ENCODE measurements at places on chromosomes 16 and 17.
A peak's percentile ranks its signal among the peaks of the same experiment; 100 is the strongest.

GRCh38 chr17:71511266-71511995 is 609.4 kb upstream of the SOX9 start:
- DNase-seq, result peak; percentile 95

DNA sequence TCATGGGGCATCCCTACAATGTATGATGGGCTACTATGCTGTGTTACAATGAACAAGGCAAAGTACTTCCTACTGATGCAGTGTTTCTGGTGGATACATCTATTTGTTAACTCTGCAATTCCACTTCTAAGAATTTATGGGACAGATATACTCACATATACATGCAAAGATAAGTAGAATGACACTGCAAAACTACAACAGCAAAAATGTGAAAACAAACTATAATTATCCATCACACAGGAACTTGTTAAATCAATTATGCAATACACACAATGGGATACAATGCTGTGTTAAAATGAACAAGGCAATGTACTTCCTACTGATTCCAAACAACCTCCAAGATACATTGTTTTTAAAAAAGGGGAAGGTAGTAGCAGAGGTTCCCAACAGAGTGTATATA is 3.2 kb downstream of the DDX52 start:
- no peak for DNase-seq

DNA sequence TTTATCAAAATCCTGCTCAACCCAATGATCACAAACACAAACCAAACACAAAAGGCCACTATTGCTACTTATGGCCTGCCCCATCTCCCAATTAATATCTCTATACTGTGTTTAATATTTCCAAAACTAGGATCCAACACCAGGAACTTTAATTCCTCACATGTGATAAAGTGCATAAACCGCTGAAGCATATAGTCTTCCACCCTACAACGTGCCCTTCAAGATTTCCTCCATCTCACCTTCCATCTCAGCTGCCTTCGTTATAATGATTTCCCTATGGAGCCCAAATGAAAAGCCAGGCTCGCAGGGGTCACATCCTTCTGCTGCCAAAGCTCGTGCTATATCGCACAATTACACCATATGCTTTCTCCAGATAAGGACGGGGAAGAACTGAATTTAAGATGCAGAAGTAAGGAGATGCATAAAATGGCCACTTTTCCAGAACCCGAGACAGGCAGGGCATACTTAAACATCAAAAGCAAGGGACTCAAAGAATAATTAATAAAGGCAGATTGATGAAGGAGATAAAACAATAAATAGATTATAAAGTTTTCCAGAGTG is 1.8 kb downstream of the MYH10 start:
- no peak for DNase-seq

- DNase-seq, result no peak
Observed at GRCh38 chr17:29089601-29090044, 46.7 kb downstream of the PIPOX start.

DNA sequence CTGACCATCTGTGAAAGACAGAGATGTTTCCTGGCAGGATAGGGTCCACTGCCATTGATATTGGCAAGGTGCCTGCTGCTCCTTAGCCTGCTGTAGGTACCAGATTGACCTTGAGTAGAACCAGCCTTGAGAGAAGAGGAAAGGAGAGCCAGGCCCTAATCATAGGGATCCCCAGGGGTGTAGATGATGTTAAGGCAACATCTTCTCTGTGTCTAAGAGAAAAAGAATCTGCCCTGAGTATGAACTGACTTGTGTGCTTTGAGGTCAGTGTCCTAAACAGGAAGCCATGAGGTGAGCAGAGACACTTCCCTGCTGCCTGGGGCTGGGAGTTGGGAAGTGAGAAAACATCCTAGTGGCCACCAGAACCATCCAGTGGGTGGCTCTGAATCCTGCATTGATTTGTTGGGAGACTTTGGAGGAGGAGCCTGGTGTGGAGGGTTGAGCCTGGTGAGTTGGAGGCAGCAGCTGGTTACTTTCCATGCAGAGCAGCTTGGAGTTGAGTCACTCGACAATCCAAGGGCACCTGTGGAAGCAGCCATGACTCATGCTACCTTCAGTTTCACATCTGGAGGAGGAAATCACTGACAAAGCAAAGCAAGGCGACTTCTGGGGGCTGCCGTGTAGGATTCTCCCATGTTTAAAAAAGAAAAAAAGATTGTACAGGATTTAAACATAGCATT is 47.8 kb downstream of the BMERB1 start:
- DNase-seq, result peak; percentile 48

DNA sequence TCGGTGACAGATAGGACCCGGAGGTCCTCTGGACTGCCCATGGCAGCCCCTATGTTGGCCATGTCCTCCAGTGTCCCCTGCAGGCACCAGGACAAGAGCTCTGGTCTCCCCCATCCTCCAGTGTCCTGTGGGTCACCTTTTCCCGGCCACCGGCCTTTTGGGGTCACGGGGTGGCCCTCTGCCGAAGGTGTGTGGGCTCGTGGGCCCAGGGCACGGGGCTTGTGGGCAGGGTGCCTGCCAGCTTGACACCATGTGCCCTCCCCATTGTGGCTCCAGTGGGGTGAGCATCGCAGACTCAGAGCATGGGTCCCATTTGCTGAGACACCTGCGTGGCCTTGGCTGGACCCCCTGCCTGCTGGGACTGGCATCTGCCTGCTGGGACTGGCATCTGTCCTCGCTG is 18.1 kb downstream of the GSE1 start:
- DNase-seq, result no peak

DNA sequence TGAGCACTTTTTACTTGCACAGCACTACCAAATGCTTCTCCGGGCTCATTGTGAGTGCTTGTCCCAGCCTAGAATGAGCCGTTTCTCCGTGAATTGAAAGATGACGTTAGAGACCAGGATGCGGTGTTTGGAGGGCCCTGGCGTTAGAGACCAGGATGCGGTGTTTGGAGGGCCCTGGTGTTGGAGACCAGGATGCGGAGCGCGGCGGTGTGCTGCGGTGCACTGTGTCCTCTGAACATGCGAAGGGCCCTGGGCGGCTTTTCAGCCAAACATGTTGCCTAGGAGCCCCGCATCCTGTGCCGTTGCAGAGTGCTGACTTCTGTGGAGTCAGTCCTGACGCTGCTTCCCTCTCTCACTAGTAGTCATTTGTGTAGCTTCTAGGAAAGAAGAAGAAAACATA is 42.7 kb downstream of the BANP start:
- DNase-seq, result no peak
